Fibroblast of skin of right biceps (primary cell): ENCODE measurements at places on chromosomes 1 and 21.

- DNase-seq: no peak
Observed at GRCh38 chr1:2312160-2312514, 79.2 kb downstream of the MORN1 start.

GRCh38 chr21:25039461-25040380, 567.6 kb downstream of the MRPL39 start:
- DNase-seq: peak; percentile 55

DNA sequence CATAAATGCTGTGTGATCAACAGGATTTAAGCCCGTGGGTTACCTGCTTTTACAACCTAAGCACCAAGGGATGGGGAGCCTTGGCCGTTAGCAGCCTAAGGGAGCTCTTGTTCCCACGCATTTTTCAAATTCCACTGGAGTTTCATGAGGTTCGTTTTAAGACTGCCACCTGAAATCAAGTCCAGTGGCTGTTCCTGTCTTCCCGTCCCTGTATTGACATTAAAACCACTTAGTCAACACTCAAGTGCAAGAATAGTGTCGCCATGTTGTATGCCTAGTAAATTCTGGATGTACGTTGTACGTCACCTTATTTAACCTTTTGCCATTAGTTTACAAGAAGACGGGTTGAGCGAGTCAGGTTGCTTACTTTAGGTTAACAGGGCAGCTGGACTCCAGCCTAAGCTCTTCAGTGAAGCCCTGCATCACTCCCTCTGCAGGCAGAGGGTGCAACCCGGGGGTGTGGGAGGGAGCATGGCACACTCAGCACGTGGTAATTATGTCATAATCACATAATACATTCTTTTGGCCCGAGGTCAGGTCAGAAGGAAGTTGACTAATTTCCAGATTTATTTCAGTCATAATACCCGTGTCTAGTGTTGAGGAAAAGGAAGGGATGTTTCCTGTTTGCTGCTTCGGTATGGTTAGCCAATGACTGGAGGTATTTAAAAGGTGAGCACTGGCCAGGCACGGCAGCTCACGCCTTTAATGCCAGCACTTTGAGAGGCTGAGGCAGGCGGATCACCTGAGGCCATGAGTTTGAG, 42.5 kb downstream of the CNST start:
- DNase-seq: peak; percentile 88

DNA sequence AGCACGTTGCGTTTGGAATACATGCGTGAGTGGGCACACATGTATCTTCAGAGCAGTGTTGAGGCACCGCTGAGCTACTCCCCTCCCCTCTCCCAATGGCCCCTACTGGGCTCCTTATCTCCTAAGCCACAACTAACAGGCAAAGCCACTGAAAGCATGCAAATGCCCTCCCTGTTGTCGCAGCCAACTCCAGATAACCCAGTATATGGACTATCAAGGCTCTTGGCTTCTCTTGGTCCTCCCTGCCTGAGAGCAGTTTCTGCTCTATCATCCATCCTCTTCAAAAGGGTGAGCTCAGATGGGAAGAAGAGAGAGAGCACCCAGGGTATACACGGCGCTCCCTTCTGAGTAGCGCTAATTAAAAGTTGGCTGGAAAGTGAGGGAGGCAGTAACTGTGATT, 58.5 kb upstream of the CNTN2 start:
- DNase-seq: no peak

DNA sequence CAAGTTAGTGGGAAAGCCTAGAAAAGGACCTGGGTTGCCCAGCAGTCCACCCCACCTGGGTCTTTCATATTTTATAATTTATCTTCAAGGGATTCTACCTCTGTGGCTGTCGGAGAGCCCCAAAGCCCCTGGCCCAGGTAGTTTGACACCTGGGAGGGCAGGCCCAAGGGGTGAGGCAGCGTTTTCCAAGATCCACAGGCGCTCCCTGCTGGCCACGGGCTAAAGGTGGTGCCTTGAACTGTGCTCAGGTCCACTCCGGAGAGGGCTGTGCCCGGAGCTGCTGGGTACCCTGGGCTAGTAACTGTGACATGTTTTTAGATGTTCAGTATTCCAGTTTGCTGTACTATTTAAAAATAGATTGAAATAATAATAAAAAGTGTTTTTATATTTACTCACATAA, 37.2 kb upstream of the CRNN start:
- DNase-seq: no peak

- DNase-seq: peak; percentile 2
Observed at GRCh38 chr21:23585419-23585818, 2021.9 kb downstream of the MRPL39 start.

- DNase-seq: peak; percentile 60
Observed at GRCh38 chr21:32545948-32546441, 39.3 kb downstream of the TCP10L start.

DNA sequence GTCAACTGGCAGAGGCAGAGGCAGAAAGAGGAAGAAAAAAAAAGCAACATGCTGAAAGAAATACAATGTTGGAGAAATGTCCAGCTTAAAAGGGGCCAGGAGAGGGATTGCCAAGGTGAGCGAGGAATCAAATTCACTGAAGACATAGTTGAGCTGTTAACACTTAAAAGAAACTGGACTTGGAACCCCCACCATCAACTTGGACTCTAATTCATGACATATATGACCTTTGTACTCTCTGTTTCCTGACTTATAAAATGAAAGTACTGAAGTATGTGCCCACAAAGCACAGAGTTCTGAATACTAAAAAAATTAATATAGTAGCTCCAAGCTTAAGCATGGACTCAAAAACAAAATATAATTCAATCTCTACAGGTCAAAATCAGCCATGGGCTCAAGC, 16.1 kb downstream of the PRR9 start:
- no peak for DNase-seq

DNA sequence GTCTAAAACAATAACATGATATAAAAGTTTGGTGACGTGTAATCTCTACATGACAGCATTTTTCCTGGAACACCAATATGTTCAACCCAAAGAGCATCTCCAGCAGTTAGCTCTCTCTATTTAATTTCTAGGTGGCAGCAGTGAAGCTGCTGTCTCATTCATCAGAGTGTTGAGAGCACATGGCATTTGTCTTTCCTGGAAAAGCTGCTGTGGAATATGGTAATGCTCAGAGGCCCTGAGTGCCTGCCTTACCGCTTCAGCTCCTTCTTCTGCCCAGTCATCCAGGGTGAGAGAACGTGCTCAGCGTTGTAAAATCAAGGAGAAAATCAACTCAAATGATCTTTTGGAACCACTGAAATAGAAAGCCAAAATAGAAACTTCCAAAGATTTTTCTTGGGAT, 640.7 kb downstream of the ADGRL2 start:
- no peak for DNase-seq

DNA sequence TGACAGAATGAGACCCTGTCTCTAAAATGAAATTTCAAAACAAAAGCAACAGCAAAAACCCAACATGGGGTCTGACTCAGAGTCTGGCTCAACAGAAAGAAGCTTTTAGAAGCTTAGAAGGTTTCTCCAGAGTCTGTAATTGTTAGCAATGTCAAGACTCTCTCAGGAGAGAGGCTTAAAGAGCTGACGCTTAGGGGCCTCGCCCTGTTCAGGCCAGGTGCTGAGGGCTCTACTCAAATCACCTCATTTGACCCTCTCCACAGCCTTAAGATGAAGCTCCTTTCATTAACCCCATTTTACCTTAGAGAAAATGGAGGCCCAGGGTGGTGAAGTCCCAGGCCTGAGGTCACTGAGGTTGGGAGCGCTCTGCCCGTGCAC, 5.3 kb upstream of the KIF17 start:
- no peak for DNase-seq

GRCh38 chr1:168792592-168793125, 63.7 kb upstream of the DPT start:
- no peak for DNase-seq

GRCh38 chr21:28883931-28884330, 108.7 kb downstream of the LTN1 start:
- DNase-seq: no peak

- no peak for DNase-seq
Observed at GRCh38 chr1:74396462-74396861, 115.9 kb downstream of the LRRC53 start.
